ENCODE measurements at places on chromosomes 1 and 21. TPM values are rescaled to one million over a fixed set of nuclear protein-coding genes. Genes with fewer than 3 reads are reported as not detected.

Gene ENO1
- total RNA-seq: 1,481 TPM

Gene SPRR1A
- not detected for total RNA-seq

Gene RGSL1
- not detected for total RNA-seq

Gene AMY1B
- not detected for total RNA-seq

Gene CCDC17
- 0.77 TPM for total RNA-seq

Gene SLC9C2
- not detected for total RNA-seq

Gene BRINP3
- not detected for total RNA-seq

Gene PCSK9
- 1.1 TPM for total RNA-seq

Gene LDLRAD1
- not detected for total RNA-seq

Gene ATP5PO
- 168 TPM for total RNA-seq

Gene NT5C1A
- total RNA-seq: not detected

Gene RXRG
- total RNA-seq: not detected

Gene GCSAML
- total RNA-seq: under 0.01 TPM

Gene DNASE2B
- not detected for total RNA-seq

Gene RGS16
- total RNA-seq: 0.22 TPM

Gene PDE9A
- total RNA-seq: 1.9 TPM

Gene IGFN1
- 4.6 TPM for total RNA-seq

Gene CELA2B
- total RNA-seq: not detected

Gene ATP6V1G3
- not detected for total RNA-seq

Gene CACHD1
- total RNA-seq: 2.8 TPM

Gene ERVH48-1
- total RNA-seq: under 0.01 TPM

Gene WDR3
- total RNA-seq: 28.6 TPM

Gene SLAMF6
- not detected for total RNA-seq

Gene ST6GALNAC3
- 0.44 TPM for total RNA-seq

Gene PFKFB2
- total RNA-seq: 5.6 TPM

Gene CD52
- total RNA-seq: not detected

Gene C8A
- not detected for total RNA-seq

Gene SHISAL2A
- total RNA-seq: not detected

Gene ANKRD34A
- 0.33 TPM for total RNA-seq

Gene SPATA46
- not detected for total RNA-seq

Gene GSTM5
- total RNA-seq: 1.00 TPM

Gene PLA2G2F
- total RNA-seq: not detected

Gene CFHR3
- total RNA-seq: not detected

Gene KIRREL1
- 73.8 TPM for total RNA-seq

Gene ITPKB
- 11.1 TPM for total RNA-seq

Gene MANEAL
- total RNA-seq: 0.50 TPM

Gene SPATA45
- total RNA-seq: not detected

Gene KRTAP7-1
- total RNA-seq: not detected

Gene AVPR1B
- total RNA-seq: not detected

Gene IL20
- not detected for total RNA-seq

Gene USH2A
- under 0.01 TPM for total RNA-seq
